ENCODE measurements at places on chromosomes 16 and 17.

- DNase-seq, result no peak
Measured at GRCh38 chr17:64634218-64634617, 27.9 kb downstream of the SMURF2 start.

DNA sequence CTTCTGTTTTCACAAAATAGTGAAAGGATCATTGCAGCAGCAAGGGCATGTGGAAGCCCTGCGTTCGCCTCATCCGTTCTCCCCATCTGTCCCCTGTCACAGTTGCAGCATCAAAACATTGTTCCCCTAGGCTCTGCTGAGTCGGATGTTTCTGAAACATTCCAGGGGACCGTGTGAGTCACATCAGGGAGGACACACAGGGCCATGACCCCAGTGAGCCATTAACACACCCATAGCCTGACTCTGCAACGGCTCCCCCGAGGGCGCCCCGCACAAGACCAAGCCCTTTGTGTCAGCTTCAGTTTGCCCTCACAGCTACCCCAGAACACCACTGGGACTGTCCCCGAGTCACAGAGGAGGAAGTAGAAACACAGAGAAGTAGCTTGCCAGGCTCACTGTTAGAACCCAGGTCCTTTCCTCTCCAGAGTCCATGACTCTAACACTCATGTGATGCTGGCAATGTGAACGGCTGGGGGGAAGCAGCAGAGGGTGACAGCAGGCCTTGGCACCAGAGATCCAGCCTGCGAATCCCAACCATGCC is 63.3 kb upstream of the HSBP1 start:
- DNase-seq, result peak; percentile 6

DNA sequence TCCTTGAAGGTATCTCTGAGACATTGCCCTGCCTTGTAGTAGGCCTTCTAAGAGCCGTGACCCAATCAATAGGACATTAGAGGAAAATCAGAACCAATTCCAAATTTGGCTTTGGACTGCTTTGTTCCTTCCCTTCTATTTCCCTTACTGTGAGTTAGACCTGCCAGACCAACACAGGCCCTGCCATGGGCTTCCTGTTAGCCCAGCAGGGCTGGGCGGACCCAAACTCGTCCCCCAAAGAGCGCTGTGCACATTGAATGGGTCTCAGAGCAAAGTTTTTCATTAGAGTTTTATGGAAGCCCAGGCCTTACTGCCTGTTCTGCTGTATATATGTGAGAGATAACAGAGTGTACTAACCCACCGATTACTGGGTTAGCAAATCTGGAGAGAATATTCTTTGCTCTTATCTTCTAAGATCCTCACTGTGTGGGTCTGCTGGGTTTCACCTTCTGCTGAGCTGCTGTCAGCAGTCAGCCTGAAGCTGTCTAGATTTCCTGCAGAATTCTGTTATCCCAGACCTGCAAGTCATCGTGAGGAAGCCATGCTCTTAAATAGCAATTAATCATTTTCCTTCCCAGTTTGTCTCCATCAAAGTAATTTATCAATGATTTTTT is 5.7 kb downstream of the ARHGAP44 start:
- no peak for DNase-seq

GRCh38 chr16:6616746-6617145 is 715.9 kb upstream of the RBFOX1 start:
- no peak for DNase-seq

DNA sequence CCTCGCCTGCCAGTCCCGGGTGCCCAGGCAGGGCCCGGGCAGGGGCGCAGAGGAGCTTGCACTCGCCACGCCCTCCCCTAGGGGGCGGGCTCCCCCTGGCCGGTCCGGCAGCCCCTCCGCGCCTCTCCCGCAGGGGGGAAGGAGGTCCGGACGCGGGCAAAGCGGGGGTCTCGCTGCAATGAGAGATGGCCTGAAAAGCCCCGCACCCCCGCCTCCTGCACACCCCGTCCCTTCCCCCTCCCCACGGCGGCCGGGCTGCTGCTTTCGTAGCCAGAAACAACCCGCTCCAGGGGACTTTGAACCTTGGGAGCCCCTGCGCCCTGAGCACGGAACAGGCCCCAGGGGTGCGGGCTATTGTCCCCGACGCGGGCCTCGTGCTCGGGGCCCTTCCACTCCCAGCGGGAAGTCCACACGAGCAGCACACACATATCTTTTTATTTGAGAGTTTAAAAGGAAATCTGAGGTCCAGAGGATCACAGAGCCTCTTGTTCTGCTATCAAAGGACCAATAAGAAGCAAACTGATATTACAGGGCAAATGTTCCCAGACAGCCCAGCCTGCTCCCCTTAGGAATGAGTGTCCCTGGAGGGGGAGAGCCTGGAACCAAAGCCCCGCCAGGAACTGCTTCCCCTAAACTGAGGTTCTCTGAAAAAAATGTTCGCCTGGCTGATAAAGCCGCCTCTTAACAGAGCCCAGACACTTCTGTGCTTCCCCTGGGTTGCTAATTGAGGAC is 5.8 kb upstream of the CBX4 start:
- DNase-seq, result peak; percentile 55

DNA sequence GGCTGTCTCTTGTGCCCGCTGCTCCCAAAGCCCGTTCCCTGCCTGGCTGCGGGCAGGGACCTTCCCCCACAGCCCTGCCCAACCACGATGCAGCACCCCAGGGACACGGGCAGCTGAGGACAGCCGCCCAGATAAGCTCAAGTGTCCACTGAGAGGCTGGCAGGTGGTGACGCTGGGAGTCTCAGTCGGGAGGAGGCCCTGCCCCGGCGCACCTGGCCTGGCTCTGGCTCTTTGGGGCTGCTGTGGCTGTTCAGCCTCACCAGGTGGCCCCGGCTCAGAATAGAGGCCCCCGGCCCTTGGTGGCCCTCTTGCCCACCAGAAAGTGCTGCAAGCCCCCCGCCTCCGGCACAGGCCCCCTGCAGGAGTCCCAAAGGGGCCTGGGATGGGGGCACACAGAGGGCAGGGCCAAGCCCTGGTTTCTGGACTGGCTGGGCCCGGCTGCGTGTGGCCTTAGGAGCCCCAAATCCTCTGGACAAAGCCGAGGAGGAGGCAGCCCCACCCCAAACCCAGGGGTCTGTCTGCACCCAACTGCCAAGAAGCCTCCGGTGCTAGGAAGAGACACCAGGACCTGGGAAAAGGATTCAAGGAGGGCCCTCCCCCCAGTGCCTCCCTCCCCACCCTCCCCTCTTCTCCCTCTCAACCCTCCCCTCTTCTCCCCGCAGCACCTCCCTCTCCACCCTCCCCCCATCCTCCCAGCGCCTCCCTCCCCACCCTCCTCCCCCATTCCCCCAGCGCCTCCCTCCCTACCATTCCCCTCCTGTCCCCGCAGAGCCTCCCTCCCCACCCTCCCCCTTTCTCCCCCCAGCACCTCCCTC is 5.3 kb downstream of the NTHL1 start:
- no peak for DNase-seq

GRCh38 chr17:81390873-81391255 is 4.4 kb upstream of the BAHCC1 start:
- DNase-seq, result no peak

DNA sequence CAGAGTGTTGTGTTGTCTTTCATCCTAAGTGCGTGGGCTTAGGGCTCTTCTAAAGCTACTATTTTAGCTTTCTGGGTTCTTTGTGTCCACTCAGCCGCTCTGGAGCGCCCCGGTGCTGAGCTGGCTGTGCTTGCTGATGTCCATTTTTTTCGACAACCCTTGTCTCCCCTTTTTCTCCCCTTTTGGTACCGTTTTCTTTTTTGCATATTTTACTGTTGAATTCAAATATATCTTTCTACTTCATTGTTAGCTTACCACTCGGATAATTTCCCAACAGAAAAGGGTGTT is 1.2 kb downstream of the SRRM2 start:
- DNase-seq, result no peak

GRCh38 chr17:47270946-47271705 is 17.5 kb downstream of the ITGB3 start:
- no peak for DNase-seq

GRCh38 chr17:46774108-46774737 is 44.3 kb downstream of the WNT3 start:
- DNase-seq, result no peak

DNA sequence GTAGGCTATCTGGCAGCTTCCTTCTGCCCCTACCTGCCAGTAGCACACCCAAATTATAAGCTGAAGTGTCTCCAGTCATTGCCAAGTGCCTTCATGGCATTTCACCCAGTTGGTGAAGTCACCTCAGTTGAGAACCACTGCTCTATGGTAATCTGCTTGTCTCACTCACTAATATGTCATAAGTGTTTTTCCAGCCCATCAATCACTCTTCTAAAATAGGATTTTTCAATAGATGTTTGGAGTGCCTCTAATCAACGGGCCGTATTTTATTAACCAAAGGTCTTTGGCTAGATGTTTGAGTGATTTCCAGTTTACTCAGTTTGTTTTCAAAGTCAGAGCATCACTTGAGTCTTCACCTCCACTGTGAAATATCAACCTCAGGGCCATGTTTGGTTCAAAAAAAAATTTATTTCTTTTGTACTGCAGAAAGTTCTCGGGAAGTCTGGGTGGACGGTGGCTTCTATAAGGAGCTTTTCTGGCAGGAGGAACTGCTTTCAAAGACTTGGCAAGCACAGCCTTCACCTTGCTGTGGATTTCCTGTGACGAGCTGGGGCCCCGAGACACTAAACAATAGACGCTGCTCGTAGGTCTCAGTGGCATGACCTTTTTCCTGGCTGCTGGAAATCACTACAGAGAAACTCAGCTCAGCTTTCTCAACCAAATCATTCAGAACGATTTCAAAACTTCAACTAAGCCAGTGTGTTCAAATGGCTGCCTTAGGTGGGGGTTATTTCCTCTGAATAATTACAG is 95.2 kb upstream of the FOXF1 start:
- no peak for DNase-seq

GRCh38 chr17:61478026-61478789 is 26.0 kb downstream of the TBX4 start:
- no peak for DNase-seq

DNA sequence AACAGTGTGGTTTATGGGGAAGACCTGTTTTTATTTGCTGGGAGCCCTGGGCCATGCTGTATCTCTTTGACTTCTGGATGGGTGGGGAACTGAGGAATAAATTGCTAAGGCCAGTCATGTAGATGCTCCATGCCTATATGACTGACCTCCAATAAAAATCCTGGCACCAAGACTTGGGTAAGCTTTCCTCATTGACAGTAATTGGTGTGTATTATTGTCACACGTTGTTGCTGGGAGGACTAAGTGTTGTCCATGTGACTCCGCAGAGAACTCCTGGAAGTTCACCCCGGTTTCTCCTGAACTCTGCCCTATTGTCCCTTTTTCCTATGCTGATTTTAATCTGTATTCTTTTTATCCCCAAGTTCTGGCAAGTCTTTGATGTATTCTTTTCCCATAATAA is 33.4 kb upstream of the USP22 start:
- DNase-seq, result no peak

DNA sequence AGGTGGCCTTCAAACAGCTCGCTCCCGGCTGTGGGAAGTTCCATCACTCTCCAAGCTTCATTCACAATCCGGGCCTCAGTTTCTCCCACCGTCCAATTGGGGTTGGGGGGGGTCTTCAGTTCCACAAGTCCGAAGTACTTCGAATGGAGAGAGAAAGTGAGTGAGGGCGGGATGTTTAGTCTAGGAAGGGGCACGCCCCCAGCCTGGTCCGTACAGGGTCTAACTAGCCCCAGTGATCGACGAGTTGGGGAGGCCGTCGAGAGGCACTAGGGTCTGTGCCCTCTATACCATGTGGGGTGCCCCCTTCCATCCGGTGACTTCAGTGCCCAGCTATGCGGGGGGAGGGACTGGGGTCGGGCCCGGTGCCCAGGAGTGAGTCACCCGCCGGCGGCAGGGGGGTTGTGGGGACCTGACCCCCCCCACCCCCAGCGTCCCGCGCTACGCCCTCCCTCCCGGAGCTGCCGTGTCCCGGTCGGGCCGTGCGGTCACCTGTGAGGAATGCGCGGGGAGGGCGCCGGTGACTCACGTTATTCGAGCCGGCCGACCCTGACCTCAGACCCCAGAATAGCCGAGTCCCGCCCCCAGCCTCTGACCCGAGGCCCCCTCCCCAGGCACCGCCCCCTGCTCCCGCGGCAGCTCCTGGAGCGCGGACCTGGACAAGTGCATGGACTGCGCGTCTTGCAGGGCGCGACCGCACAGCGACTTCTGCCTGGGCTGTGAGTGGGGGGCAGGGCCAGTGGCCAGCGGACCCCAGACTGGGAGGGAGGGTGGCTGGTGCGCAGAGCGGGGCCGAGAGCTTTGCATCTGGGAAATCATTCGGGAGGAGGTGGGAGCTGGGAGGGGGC is 658 bp downstream of the TNFRSF12A start:
- peak; percentile 74 for DNase-seq

DNA sequence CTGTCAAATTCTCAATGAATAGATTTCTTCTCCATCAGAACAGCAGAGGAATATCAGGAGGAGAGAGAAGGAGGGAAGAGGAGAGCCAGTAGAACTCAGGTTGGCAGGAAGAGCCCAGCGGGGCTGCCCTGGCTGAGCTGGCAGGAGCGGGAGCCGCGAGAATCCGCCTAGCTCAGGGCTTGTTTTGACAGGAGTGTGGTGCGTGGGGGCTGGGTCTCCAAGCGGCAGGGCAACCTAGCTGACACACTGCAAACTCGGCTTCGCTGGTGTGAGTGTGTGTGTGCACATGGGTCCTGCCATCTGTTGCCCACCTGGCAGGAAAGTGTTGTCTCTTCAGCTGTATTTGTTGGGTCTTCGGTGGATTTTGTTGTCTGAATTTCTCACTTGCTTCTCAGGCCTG is 27.9 kb upstream of the BCAR1 start:
- no peak for DNase-seq

- no peak for DNase-seq
Measured at GRCh38 chr16:4215106-4215505, 26.8 kb downstream of the SRL start.

GRCh38 chr17:43530288-43531081 is 15.7 kb downstream of the ETV4 start:
- DNase-seq, result no peak

GRCh38 chr16:57795431-57795878 is 6.8 kb downstream of the KIFC3 start:
- DNase-seq, result peak; percentile 45

DNA sequence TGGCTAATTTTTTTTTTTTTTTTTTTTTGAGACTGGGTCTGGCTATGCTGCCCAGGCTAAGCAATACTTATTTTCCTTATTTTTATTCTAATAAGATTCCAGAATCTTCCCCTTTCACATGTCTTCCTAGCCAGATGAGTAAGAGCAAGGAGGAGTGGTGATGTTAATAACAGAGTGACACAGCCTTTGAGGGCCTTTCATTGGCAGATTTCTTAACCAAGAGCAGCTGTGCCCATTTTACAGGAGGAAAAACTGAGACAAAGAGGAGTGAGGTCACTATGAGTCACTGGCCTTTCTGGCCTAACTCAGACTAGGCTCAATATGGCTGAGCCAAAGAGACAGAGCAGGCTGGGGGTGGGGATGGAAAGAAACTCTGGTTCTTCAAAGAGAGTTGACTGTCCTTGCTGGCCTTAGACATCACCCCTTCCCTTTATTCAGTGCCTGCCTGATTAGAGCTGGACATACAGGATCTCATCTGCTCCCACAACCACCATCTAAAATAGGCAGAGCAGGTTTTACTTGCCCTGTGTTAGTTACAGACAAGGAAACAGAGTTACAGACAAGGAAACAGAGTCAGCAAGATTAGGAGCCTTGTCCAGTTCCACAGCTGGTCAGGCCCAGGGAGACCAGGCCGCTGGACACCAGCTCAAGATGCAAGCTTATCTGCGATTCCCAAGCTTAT is 50.0 kb upstream of the TOB1 start:
- no peak for DNase-seq
